ENCODE measurements at places on chromosomes 7 and 10. TPM values are rescaled to one million over a fixed set of nuclear protein-coding genes. Genes with fewer than 3 reads are reported as not detected.

Gene COBL
- not detected for total RNA-seq

DNA sequence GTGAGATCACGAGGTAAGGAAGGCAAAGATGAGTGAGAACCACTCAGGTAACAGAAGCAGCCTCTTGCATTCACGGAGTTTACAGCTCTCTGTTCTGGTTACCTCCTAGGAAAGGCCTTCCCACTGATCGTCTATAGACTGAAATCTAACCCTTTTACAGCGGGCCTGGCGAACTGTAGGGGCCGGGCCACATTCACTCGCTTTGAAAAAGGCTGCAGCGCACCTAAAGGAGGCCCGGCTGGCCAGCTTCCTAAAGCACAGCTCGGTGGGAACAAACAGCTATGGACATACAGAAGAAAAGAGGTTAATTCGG is 565 bp downstream of the ATP5MK start:
- peak overlapping the region; percentile 91 for H3K4me3 ChIP-seq
- H3K27me3 ChIP-seq, result no peaks in the 10 kb centered on the region
- DNase-seq, result peak; percentile 7
- peak overlapping the region; percentile 96 for H3K27ac ChIP-seq
- H3K4me1 ChIP-seq, result peaks cover 42% of the 10 kb centered on the region
- H3K36me3 ChIP-seq, result peaks cover 57% of the 10 kb centered on the region

DNA sequence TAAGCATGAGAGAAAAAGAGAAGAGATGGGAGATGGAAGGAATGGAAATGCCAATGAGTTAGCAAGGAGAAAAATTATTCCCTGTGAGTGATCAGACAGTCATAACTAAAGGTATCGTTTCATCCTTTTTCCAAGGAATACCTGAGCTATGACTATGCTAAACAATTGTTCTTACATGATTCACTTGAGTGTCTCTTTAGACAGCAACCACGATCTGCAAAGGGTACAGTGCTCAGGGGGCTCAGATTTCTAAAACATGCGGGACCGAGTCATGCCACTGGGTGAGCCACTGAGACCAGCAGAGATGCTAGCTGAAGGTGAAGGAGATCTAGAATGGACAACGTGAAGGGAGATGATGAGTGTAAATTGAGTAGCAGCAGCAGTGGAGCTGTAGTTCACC is 78.0 kb upstream of the CTTNBP2 start:
- no peak for DNase-seq
- no peaks in the 10 kb centered on the region for H3K4me1 ChIP-seq
- H3K27me3 ChIP-seq, result no peaks in the 10 kb centered on the region
- no peaks in the 10 kb centered on the region for H3K36me3 ChIP-seq

Gene SOSTDC1
- total RNA-seq, result not detected

Gene GATA3
- 8.8 TPM for total RNA-seq

Gene WIPF3
- not detected for total RNA-seq

DNA sequence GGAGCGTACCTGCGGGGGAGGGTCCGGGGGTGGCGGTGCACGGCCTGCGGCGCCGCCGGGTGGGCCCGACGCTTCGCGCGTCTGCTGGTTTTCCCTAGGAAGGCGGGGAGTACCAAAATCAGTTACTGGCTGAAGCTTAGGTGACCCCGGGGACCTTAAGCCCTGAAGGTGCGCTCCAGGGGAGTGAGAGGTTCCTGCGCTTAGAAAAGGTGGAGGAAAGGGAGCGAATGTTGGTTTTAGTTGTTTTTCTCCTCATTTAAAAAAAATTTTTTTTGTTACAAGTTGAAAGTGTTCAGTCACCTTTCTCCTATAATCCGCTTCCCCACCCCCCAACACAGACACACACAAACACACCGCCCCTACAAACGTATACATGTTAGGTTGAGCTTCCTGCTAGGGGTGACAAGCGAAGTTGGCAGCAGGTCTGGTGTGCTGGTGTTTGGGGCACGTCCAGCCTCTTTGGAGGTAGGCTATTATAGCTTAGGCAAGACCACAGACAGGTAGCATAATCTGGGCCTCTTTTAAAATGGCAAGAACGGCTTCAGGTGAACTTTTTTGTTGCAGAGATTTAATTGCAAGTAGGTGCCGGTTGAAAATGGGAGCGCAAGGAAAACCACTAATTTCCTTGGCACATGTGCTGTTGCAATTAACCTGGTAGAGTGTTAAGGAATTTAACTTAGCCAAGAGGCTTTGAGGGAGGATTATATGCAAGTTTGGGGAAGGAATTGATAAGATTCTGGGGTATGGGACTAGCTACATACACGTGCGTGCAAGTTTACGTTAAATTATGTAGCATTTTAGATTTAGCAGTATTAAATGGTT is 945 bp downstream of the ADD3 start:
- no peak overlapping the region for H3K4me3 ChIP-seq
- H3K27me3 ChIP-seq, result no peaks in the 10 kb centered on the region
- peaks cover 51% of the 10 kb centered on the region for H3K4me1 ChIP-seq
- H3K36me3 ChIP-seq, result peaks cover 3% of the 10 kb centered on the region

Gene PON3
- not detected for total RNA-seq

Gene TMEM229A
- total RNA-seq, result not detected

DNA sequence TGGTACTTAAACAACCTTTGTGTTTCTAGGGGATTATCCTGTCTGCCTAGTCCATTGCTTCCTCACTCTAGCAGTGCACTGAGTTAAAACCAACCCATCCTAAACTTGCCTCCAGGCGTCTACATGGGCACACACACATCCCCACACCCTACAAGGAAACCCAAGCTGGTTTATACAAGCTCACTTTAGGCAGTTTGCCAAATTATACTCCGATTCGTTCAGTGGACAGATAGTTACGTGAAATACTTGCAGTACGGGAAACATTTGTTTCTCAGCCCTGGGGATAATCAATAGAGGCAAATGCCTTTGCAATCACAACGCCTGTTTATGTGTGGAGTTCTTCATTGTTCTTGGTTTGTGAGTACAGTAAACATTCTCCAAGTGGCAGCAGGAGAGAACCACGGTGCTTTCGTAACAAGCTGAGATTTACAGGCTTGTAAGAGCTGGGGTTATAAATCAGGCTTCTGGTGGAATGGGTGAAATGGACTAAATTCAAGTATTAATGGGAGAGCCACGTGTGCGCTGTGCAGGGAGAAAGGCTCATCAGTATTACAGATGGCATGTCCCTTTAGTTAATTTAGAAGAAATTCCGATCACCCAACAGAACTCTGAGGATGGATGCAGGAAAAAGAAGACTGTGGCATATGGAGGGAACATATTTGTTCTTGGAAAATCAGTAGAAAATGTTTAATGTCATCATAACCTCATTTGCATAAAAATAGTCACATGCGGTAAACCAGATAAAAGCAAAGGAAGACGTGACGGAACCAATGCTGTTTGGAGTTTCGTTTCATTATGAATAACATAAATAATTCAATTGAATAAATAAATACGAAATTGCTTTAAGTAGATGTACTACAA is 217.1 kb downstream of the GALNT17 start:
- no peaks in the 10 kb centered on the region for H3K36me3 ChIP-seq
- no peak overlapping the region for H3K4me3 ChIP-seq
- no peak for DNase-seq
- H3K4me1 ChIP-seq, result no peaks in the 10 kb centered on the region
- no peaks in the 10 kb centered on the region for H3K27me3 ChIP-seq

DNA sequence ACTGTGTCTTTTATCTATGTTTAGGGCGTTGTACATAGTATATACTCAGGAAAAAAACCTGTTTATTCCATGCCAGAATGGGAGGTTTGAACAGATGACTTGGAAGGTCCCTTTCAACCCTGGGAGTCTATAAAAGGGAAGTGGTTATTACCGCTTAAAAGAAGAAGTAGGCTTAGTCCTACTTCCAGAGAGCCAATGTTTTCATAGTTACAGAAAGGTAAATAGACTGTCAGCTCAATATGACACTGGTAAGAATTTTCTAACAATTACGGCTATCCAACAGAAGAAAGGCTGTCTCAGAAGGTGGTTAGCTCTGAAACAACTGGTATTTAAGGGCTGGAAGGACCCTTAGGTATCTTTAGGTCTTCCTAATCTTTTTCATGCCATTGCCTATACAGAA is 1.1 kb upstream of the TFAM start:
- DNase-seq, result no peak
- peaks cover 25% of the 10 kb centered on the region for H3K36me3 ChIP-seq
- H3K4me3 ChIP-seq, result peak overlapping the region; percentile 100
- no peaks in the 10 kb centered on the region for H3K27me3 ChIP-seq

GRCh38 chr7:110090110-110090820 is 1000.7 kb upstream of the LRRN3 start:
- H3K4me1 ChIP-seq, result no peaks in the 10 kb centered on the region
- DNase-seq, result no peak
- no peak overlapping the region for H3K27ac ChIP-seq
- no peak overlapping the region for H3K4me3 ChIP-seq
- no peaks in the 10 kb centered on the region for H3K36me3 ChIP-seq
